ENCODE measurements at places on chromosomes 2 and 18. TPM values are rescaled to one million over a fixed set of nuclear protein-coding genes. Genes with fewer than 3 reads are reported as not detected.

- H3K36me3 ChIP-seq: no peaks in the 10 kb centered on the region
- no peak for DNase-seq
- H3K27me3 ChIP-seq: no peaks in the 10 kb centered on the region
- H3K4me1 ChIP-seq: peaks cover 10% of the 10 kb centered on the region
- H3K4me3 ChIP-seq: no peak overlapping the region
- H3K27ac ChIP-seq: no peak overlapping the region
These were observed 190.4 kb downstream of the PRKCE start for GRCh38 chr2:45841752-45842407.

DNA sequence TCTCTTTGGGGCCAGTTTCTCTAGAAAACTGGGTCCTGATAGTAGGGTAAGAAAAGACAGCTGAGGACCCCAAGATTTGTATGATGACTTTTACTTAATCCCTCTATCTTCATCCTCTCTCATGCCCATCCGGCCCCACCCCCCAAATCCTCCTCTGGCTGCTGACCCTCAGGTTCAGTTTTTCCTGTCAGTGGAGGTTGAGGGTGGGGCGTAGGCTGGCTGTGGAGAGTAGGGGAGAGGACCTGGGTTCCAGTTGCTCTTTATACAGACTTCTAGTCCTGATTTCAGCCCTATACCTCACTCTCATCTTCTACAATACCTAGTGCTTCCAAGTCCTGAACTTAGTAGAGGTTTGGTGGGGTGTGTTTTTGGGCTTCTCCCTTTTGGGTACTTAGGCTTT lies 28.4 kb downstream of the PLEKHA3 start:
- H3K36me3 ChIP-seq: peaks cover 1% of the 10 kb centered on the region
- no peaks in the 10 kb centered on the region for H3K4me1 ChIP-seq
- no peak for DNase-seq
- no peaks in the 10 kb centered on the region for H3K27me3 ChIP-seq
- H3K27ac ChIP-seq: no peak overlapping the region

TTN gene
- 0.33 TPM for total RNA-seq

UGT1A4 gene
- not detected for total RNA-seq
